ENCODE measurements at places on chromosomes 12 and 14.

GRCh38 chr14:65933400-65934069 is 521.0 kb downstream of the FUT8 start:
- DNase-seq: no peak

- no peak for DNase-seq
Measured at GRCh38 chr14:55915456-55915855, 202.8 kb upstream of the PELI2 start.

- no peak for DNase-seq
Measured at GRCh38 chr12:69389831-69390230, 30.3 kb downstream of the YEATS4 start.

DNA sequence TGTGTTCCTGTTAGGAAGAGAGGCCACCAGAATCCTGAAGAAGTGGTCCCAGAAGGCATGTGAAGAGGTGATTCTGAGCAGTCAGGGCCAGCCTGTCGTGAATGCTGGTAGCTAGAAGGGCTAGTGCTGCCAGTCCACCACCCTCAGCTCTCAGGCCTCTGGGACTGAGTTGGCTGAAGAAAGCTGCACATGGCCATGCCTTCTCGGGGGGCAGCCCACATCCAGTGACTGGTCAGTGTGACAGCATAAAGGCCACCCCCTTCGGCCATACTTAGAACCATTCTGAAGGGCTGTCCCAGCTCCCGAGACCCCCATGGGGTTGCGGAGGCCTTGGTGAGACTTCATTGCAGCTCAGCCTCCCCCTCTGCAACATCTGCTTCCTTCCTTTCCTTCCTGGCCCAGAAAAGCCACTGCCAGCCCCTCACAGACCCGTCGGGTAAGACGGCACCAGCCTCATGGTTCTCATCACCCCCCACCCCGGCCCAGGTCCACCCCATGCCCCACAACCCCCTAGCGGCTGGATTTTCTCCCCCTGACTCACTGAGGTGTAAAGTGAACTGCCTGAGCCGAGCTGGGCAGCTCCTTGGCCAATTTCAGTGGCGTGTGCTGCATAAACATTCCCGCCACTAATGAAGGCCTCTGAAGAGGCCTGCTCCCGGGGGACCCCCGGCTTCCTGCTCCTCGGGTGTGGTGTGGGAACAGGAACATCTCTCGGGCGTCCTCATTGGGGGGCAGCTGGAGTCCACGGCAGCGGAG is 49.5 kb upstream of the DIO3 start:
- DNase-seq: no peak
